ENCODE measurements at places on chromosomes 1 and 21.

- DNase-seq = peak; percentile 27
Measured at GRCh38 chr1:237736372-237737029, 154.2 kb downstream of the ZP4 start.

DNA sequence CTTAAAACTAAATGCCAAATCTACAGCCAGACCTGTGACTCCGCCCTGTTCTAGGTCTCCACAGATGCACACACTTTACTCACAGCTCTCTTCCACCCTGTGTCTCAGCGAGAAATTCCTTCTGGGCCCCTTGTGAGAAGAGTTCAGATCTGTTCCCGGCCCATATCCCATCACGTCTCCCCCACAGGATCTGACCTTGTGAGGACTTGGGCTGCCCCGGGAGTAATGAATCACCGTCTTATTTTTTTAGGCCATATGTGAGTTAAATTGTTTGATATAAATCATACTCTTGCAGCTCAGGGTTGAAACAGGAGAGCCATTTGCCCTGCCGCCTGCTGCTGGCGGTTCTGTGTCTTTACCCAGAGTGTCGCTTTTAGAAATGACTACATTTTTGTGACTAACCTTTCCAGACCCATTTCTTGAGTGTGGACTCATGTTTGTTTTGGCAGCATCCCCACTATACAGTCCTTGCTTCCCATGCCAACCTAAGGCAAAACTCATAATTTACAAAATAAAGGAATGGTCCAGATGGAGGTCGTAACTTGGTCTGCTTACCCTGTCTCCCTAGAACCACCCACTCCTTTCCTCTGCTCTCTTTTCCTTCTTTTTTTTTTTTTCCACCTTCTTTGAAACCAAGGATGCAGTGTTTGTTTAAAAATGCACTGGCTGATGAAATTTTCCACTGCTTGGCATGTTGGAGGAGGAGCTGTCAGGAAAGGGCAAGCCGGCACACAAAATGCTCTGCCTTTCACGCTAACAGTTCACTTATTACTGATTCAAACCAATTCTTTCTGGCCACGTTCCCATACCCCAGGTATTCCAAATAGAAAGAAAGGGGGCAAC, 98.0 kb upstream of the C1orf105 start:
- DNase-seq = no peak

DNA sequence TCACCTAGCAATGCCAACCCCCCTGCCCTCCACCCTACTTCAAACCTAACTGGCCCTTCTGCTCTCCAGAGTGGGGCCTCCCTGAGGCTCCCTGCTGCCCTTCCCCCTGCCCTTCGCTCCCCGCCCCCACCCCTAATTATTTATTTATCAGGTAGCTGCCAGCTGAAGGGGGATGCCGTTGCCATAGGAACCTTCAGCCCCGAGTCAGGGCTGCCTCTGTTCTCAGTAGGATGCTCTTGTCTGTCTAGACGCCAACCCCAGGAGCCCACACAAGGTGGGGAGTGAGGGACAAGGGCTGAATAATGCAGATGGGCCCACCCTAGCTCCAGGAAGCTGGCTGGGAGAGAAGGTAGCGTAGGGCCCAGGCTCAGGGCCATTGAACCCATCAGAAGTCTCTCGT, 41.1 kb downstream of the NKAIN1 start:
- DNase-seq = peak; percentile 49

GRCh38 chr1:78029793-78030192, 16.0 kb upstream of the GIPC2 start:
- no peak for DNase-seq

GRCh38 chr1:106924360-106924759, 132.1 kb upstream of the PRMT6 start:
- DNase-seq = peak; percentile 50

DNA sequence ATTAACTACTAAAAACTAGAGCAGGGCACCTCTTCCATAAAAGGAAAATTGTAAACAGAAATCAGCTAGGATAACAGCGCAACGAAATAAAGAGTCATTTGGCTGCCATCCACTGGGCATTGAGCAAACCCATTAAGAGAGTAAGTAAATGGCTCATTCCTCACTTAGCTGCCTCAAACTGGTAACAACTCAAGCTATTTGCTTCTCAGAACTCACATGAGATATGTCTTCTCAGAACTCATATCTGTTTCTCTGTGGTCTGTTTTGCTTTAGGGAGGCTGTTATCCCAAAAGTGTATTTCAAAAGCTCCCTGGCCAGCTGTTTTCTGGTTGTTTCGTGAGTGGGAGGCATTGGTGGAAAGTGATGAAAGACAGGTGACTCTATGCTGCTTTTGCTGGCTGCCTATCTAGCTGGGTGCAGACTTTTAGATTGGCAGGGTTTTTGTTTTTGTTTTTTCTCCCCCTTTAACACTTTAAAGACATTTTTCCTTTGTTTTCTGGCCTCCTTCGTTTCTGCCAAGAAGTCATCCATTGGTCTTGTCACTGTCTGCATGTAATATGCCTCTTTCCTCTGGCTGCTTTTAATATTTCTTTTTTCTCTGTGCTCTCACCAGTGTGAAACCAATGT, 269.2 kb upstream of the RGS18 start:
- no peak for DNase-seq

- no peak for DNase-seq
Measured at GRCh38 chr1:153633161-153633753, 609 bp upstream of the CHTOP start.

- DNase-seq = no peak
Measured at GRCh38 chr1:8908388-8909151, 30.1 kb upstream of the ENO1 start.

- no peak for DNase-seq
Measured at GRCh38 chr1:18870957-18871356, 11.5 kb upstream of the TAS1R2 start.

- DNase-seq = no peak
Measured at GRCh38 chr21:46320331-46320801, 3.3 kb downstream of the C21orf58 start.

- DNase-seq = no peak
Measured at GRCh38 chr1:114286960-114287359, 133.3 kb upstream of the SYT6 start.

GRCh38 chr1:150409504-150410362, 45.8 kb downstream of the RPRD2 start:
- no peak for DNase-seq

DNA sequence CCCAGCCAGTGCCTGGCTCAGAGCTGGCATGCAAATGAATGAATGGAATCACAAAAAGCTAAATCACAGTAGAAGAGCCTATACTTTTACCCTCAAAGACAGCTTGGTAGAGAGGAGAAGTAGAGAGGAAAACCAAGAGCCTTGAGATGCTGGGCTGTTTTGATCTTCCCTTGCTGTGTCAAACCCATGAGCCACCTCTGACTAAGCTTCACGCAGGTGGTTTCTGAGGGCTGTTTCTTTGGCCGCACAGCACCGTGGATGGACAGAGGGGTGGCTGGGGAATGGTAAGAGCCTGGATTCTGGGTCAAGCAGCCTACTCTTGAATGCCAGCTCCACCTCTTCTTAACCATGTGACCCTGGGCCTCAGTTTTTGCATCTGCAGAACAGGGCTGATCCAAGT, 18.6 kb downstream of the ABCG1 start:
- no peak for DNase-seq

GRCh38 chr1:156987715-156988114, 57.8 kb downstream of the ARHGEF11 start:
- DNase-seq = no peak

- DNase-seq = peak; percentile 67
Measured at GRCh38 chr21:18810136-18810535, 406.6 kb upstream of the TMPRSS15 start.

GRCh38 chr1:1630191-1630964, 1.6 kb upstream of the MMP23B start:
- DNase-seq = no peak

GRCh38 chr1:48207536-48208075, 14.9 kb upstream of the SLC5A9 start:
- no peak for DNase-seq

DNA sequence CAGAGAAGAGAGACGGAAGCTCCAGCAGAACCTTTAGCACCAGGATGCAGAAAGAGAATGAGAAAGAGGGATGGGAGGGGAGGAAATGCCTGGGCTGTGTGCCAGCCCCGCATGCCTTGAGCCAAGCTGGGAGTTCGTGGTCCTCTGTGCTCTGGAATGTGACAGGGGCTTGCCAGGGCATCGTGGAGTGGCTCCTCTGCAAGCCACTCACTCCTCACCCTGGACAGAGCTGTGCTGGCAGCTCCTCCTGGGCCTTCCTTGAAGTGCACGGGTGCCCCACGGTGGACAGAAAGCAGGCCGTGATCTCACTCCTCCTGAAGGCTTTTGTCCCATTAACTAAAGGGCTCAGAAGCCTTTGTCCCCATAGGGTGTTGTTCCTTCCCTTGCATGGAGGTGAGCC, 34.8 kb upstream of the PRELP start:
- peak; percentile 40 for DNase-seq

DNA sequence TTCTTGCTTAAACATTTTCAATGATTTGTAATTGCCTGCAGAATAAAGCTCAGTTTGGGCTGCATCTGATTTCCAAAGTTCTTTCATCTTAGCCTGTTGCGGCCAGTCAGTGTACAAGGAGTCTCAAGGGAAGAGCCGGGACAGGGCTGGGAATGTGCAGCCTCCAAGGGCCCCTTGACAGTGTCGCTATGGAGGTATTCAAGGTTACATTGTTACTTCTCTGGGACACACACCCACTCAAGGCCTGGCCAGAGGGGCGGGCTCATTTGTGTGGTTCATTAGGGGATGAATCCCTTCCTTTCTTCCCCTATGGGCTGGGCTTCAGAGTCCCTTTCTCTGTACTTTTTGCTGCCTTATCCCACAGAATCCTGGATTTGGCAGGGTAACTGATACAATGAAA, 107.6 kb upstream of the CSF3R start:
- no peak for DNase-seq

DNA sequence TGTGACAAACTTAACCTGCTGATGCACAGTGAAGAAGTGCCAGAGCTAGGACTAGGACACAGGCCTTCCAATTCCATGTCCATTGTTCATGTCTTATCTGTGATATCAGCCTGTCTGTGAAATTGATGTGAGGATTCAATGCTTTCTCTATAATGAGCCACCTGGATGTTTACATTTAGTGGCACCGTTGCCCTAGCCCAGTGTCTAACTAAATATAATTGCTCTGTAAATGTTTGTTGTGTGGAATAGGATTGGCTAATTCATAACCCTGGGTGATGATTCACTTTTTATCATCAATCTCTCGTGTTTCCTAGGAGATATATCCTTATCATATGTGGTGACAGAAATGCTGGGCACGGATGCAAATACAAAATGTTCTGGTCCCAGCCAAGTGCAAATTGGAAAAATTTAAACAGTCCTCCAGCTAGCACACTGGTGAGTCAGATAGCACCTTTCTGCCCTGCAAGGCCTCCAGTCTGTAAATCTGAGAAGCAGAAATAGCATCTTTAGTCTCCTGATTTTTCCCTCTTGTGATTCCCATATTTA, 46.9 kb upstream of the GNG12 start:
- no peak for DNase-seq

DNA sequence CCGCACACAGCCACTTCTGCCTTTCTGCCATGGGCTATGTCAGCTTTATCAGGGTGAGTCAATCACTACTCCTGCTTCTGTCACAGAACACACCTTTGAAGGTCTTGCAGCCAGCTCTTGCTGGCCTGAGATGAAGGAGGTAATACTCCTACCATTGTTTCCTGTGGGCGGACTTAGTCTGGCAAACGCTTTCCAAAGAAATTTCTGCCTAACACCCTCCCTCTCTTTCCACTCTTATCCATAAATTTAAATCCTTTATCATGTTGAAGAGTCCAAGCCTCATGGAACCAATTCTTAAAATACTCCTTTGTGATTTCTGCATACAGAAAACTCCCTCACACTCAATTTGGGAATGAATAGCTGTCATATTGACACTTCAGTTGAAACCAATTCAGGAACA, 633.1 kb upstream of the CHRM3 start:
- DNase-seq = peak; percentile 35

GRCh38 chr1:82819234-82819633, 1018.5 kb downstream of the ADGRL2 start:
- no peak for DNase-seq

- no peak for DNase-seq
Measured at GRCh38 chr1:93813076-93813475, 65.9 kb downstream of the DNTTIP2 start.

DNA sequence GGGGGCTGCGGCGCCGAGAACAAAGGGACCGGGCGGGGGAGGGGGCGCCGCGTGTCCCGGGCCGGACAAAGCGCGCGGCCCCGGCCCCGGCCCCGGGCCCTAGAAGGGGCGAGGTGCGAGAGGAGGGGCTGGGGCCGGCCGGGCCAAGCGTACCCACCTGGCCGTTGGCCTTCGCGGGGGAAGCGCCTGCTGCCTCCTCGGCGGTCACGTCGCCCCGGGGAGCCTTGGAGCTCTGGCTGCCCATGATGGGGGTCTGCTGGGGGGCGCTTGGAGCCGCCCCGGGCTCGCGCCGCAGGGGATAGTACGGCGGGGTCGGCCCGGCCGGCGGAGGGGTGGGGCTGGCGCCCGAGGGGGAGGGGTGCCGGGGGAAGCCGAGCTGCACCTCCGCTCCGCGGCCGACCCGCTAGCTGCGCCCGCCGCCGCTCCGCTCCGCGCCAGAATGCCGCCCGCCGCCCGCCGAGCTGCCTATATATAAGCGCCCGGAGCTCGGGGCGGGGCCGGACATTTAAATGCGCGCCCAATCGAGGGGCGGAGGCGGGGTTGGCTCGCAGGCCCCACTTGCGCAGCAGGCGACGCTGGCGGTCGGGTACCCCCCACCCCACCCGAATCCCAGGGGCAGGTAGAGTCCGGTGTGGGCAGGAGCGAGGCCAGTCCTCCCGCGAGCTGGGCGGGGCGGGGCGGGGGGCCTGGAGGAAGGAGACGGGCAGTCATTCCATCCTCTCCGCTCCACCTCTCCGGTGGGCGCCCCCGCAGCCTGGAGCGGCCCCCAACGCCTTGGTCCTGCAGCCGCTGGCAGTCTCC, at the start of gene MARCKSL1:
Gene MARCKSL1, minus strand, starts transcription at position 444 of the 801 bp plus-strand sequence. Its CDS starts 200 bp downstream, at position 244.
- DNase-seq = peak; percentile 69

GRCh38 chr1:233859446-233859845, 45.0 kb upstream of the SLC35F3 start:
- no peak for DNase-seq

DNA sequence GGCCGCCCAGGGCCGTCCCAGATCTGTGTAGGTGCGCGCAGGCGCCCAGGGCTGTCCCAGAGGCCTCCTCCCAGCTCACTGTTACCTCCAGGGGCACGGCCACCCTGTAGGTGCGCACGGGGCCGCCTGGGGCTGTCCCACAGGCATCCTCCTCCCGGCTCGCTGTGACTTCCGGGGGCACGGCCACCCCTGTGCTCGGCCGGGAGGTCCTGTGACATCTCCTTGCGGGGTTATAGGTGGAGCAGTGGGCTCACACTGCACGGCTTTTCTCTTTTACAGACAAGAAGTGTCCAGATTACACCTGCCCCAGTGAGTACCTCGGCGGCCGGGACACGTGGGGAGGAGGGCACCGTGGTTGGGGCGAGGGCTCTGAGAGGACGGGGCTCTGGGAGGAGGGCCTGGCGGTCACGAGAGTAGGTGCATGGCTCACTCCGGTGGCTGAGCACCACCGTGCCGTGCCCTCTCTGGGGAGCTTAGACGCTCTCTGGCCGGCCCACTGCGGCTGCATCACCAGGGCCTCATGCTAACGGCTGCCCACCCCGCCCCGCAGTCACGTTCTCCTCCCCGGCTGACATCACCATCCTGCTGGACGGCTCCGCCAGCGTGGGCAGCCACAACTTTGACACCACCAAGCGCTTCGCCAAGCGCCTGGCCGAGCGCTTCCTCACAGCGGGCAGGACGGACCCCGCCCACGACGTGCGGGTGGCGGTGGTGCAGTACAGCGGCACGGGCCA, 21.4 kb downstream of the COL6A1 start:
- no peak for DNase-seq
